ENCODE measurements at places on chromosomes 3 and 15.
A peak's percentile ranks its signal among the peaks of the same experiment; 100 is the strongest.

DNA sequence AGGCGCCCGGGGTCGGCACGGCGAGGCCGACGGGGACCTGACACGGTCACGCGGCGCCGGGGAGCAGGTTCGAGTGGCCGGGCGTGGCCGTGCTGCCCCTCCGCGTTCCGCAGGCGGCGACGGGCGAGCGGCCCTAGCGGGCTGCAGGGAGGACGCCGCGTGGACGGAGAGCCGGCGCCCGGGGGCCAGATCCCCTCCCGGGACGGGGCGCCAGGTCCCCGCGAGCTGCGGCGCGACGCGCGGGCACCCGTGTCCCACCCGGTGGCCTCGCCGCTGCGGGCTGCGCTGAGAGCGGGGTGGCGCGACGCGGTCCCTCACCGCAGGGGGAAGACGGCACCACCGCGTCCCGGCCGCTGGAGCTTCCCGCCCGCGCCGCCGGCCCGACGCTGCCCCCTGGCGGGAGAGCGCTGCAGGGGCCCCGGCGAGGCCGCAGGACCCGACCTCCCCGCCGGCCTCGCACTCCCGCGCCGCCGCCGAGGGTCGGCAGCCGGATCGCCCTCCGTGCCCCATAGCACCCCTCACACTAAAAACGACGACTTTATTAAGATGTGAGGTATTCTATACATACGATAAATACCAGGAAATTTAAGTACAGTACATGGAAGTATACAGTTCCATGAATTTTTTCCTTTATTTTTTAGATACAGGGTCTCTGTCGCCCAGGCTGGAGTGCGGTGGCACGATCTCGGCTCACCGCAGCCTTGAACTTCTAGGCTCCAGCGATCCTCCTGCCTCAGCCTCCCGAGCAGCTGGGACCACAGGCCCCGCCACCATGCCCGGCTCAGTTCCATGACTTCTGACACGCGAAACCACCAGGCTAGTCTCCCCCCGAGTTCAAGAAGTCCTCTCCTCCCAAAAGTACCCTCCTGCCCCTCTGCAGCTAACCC is 1.3 kb upstream of the PIGZ start:
- peak; percentile 61 for DNase-seq

DNA sequence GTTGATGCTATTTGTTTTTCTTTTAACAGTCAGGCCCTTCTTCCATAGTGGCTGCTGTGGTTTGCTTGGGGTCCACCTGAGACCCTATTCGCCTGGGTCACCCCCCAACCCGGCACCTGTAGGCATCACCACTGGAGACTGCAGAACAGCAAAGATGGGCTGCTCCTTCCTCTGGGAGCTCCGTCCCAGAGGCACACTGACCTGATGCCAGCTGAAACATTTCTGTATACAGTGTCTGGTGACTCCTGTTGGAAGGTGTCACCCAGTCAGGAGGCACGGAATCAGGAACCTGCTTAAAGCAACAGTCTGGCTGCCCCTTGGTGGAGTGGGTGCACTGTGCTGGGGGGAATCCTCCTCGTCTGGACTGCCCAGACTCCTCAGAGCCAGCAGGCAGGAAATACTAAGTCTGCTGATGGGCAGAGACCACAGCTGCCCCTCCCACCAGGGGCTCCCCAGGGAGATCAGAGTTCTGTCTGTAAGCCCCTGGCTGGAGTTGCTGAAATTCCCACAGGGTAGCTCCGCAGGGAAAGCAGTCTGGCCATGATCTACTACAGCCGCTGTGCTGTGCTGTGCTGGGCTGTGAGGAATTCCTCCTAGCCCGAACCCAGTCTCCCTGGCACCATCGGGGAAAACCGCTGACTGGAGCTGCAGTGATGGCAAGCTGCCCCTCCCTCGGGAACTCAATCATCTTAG is 248.2 kb downstream of the TBC1D5 start:
- no peak for DNase-seq

GRCh38 chr15:57290187-57290586 is 86.1 kb upstream of the CGNL1 start:
- no peak for DNase-seq

- DNase-seq, result no peak
These were observed 17.6 kb downstream of the RLBP1 start for GRCh38 chr15:89203705-89204273.

DNA sequence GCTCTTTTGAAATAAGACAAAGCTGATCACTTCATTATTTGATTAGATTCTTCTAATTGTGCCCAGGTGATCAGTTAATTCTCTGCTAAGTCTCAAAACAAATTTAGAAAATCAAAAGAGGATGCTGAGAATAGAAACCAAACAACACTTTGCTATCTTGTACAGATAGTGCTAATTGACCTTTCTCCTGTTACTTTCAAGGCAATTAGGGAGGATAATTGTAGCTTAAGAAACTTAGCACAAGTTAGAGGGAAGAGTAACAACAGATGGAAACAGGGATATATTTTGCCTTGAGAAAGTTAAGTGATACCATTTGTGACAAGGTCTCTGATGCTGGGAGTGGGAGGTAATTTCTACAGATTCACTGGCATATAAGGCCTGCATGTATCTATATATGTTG is 344.8 kb upstream of the GRM7 start:
- DNase-seq, result no peak

DNA sequence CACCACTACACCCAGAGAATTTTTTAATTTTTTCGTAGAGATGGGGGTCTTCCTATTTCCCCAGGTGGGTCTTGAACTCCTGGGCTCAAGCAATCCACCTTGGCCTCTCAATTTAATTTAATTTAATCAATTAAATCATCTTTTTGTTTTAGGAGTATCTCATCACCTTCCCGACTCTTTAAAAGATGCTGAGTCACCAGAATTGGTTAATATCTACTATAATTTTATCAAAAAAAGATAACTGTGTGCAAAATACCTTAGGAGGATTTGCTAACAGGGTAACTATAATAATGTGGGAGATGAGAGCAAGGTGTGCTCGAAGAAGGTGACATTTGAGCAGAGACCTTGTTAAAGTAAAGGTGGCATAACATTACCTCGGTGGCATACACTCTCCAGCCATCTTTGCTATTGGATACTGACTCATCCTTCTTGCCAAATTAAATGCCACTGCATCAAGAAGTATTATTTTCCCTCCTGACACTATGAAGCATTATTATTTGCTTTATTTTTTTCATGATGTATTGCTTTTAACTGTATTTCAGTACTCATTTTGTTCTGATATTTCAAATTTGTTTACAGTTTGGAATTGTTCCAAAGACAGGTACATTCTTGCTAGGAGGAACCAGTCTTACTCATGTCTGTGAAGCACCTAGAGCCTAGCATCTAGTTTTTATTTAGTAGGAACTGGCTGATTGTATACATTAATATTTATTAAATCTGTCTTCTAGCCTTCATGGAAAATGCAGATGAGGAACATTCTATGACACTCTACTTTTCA is 200.7 kb downstream of the MBNL1 start:
- no peak for DNase-seq

DNA sequence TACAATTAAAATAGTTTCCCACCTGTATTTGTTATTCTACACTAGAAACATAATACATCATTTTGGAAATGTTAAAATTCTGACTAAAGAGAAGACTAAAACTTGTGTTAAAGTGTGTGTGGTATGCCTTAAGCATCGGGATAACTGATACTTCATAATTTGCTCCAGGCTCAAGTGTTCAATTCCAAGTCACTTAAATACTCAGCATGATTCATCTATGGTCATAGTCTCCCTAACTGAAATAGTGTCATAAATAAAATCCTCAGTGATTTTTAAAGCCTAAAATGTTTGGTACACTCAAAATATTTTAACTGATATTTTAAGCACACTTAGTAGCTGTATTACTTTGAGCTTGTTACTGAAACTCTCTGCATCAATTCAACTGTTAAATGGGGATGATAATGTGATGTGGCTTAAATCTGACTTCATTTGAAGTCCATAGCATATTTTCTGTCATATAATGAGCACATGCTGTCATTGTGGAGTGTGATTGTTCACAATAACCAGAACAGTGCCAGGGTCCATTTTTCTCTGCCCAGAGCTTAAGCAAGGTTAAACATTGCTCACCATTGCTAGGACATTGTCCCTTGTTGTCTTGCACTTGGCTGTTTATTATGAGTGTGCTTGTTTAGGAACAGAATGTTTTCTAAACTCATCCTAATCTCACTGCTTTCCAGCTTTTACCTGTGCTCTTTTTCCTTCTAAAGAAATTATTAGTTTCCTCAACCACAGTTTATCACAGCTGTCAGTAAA is 122.2 kb downstream of the KLHL25 start:
- DNase-seq, result no peak

- no peak for DNase-seq
These were observed 34.3 kb downstream of the TLE3 start for GRCh38 chr15:70063261-70063925.

GRCh38 chr3:9196020-9196419 is 53.4 kb downstream of the SRGAP3 start:
- no peak for DNase-seq

- DNase-seq, result no peak
These were observed 170.7 kb upstream of the TP63 start for GRCh38 chr3:189460511-189460910.

DNA sequence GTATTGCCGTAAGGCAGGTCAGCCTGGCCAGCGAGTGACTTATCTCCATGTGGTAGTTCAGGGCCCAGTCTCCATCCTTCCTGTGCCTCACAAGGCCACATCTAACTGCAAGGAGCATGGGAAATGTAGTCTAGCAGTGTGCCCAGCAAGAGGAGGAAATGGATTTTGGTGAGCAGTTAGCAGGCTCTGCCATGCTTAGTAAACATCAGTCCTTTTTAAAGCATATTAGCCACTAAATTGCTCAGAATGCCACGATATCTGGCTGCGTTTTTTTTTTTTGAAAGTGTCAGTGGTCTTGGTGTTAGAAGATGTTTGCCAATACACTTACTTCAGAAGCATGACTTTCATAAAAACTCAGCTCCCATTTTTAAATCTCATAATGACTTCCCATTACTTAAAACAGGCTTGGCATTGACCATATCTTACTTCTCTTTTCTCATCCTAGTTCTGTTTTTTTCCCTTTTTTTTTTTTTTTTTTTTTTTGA is 470.2 kb upstream of the TPRG1 start:
- DNase-seq, result no peak
